CD4-positive, alpha-beta memory T cell (primary cell): ENCODE measurements at places on chromosomes 3 and 15. TPM values are rescaled to one million over a fixed set of nuclear protein-coding genes. Genes with fewer than 3 reads are reported as not detected.

The SH2D7 gene
- not detected for polyA plus RNA-seq

The LSMEM2 gene
- polyA plus RNA-seq = 0.20 TPM

The UBA3 gene
- polyA plus RNA-seq = 60.1 TPM

The MYH15 gene
- not detected for polyA plus RNA-seq

The MYEF2 gene
- 1.6 TPM for polyA plus RNA-seq

The HDC gene
- 0.18 TPM for polyA plus RNA-seq

The CLDN18 gene
- not detected for polyA plus RNA-seq

The GHRL gene
- not detected for polyA plus RNA-seq

The ZNF501 gene
- 2.9 TPM for polyA plus RNA-seq

The HTR3E gene
- not detected for polyA plus RNA-seq

The GOLGA6L7 gene
- not detected for polyA plus RNA-seq

The BMF gene
- polyA plus RNA-seq = 0.99 TPM

The MYZAP gene
- polyA plus RNA-seq = 0.96 TPM

The CPNE9 gene
- not detected for polyA plus RNA-seq
